ENCODE measurements at places on chromosomes 4 and X.

GRCh38 chr4:2944586-2945526 lies 18.4 kb downstream of the NOP14 start:
- DNase-seq: no peak

GRCh38 chrX:155027509-155028066 lies 944 bp downstream of the FUNDC2 start:
- no peak for DNase-seq

GRCh38 chr4:3285558-3286334 lies 7.1 kb upstream of the RGS12 start:
- DNase-seq: no peak

- DNase-seq: no peak
Observed at GRCh38 chr4:77714514-77714913, 104.7 kb downstream of the CNOT6L start.

GRCh38 chrX:96244955-96245354 lies 439.7 kb upstream of the DIAPH2 start:
- DNase-seq: no peak

DNA sequence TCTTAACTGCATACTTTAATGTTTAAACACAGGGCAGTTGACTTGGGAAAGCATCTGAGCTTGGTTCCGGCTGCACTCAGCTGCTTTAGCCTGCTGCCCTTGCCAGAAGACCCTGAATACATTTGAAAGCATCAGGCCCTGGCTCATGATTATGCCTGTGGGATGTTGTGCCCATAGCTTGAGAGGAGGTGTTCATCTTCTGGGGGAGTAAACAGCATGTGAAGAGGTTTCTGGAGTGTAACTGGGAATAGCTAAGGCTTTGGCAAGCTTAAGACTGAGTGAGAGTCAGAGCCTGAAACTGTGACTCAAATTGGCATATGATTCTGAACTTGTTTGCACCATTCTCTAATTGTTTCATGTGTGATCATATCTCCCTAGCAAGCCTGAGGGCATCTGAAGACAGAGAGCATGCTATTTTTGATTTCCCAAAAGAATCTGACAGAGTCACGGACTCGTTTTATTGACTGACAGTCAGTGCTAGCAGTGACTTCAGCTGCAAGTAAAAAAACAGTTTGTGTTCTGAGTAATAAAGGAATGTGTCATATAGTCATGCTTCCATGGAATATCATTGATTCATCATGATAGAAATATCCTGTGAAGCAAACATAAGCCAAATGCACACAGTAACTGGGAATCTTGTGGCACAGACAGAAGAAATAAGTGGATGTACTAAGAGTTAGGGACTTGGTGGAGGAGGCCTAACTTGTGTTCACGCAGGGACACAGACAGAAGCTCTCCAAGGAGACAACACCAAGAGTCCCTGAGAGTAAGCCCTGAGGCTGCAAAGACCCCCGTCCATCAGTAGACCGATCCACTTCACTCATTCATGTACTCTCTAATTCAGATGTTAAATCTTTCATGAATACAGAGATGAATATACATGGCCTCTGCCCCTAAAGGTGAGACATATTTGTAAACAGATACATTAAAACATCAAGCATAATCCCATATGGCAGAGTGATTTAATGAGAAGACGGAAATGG lies 100.7 kb downstream of the SYNPO2 start:
- no peak for DNase-seq

DNA sequence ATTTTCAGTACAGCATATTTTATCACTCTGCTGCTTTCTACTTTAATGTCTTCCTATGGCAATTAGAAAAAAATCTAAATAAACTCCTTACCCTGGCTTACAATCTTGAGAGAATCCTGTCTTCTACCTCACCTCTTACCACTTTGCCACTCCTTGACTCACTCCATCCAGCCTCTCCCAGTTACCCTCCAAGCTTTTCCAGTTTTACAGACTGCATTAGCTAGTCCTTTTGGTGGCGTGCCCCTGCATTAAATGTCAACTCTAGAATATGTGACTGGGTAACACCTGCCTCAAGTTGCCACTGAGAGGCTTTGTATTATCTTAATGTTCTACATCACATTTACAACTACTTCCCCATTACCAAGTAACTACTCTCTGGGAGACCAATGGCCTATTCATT lies 7.5 kb upstream of the CDKL2 start:
- no peak for DNase-seq

DNA sequence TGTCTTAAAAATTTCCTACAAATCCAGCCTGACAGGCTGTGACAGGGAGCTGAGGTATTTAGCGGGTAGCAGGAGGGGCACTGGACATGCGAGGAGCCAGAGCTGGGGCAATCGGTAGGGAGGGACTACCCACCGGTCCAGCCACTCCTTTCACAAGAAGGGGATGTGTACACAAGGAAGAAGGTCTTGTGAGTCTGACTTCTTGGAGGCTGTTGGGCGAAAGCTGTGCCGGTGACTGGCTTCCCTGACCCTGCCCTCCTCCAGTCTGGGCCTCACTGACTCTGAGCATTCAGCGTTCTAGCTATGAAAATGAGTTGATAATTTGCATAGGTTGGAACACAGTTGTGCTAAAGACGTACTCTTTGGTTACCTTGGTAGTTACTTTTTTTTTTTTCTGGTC lies 12.7 kb upstream of the CXCL8 start:
- no peak for DNase-seq

GRCh38 chr4:100981447-100982204 lies 365.7 kb downstream of the PPP3CA start:
- no peak for DNase-seq

GRCh38 chr4:102319594-102319993 lies 25.7 kb downstream of the SLC39A8 start:
- DNase-seq: no peak

DNA sequence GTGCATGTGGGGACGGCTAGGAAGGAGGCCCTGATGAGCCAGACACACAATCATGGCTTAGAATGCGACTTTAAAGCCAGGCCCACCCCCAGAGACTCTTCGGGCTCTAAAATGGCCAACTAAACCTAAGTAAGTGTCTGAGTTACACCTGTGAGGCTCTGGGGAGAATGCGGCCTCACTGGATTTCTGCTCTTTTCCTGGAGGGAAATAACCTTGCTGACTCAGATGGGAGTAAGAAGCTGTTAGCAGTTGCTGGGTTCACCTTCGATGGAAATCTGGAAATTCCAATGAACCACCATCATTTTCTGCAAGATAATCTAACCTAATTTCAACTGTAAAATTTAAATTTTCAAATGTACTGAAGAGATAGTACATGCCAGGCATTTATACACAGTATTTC lies 97.6 kb upstream of the MAML3 start:
- no peak for DNase-seq

- DNase-seq: peak; percentile 59
Observed at GRCh38 chr4:123415977-123416376, 19.4 kb downstream of the SPRY1 start.
